ENCODE measurements at places on chromosomes 2 and 18.

DNA sequence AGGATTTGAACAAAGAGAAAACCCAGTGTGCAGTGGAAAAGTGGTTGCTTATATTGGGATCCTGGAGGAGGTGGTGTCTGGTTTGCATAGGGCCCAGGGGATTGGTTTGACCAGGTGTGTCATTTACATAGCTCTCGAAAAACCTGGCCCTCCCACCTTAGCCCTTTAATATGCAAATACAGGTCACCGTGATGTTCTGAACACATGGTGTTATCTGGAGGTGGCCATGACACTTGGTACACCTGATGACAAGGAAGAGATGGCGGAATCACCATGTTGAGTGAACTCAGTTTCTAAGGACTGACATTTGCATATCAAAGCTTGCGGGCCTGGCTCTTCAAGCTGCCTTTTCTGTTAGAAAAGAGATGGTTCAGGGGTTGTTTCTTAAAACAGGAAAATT is 2.3 kb upstream of the NAPG start:
- no peak for DNase-seq

- DNase-seq, result no peak
These were observed 46.7 kb upstream of the SERPINE2 start for GRCh38 chr2:224085811-224086210.

DNA sequence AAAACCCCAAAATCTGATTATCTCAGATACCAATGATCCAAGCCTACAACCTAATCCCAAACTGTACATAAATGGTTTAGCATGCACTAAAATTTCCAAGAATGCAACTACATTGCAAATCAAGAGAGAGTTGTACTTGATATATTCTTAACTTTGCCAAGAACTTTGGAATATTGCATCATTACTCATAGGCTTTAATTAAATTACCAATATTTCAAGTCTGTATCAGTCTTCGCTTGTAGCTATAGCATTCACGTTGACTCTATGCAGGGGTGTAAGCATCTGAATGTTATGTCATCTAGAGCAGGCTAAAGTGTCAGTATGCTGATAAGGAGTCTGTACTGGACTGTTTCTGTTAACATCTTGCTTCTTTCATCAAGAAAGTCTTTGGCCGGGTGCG is 56.3 kb downstream of the FOXI3 start:
- no peak for DNase-seq

- DNase-seq, result no peak
These were observed 867.5 kb downstream of the TSN start for GRCh38 chr2:122622934-122623333.

- no peak for DNase-seq
These were observed 107.8 kb upstream of the CNTNAP5 start for GRCh38 chr2:123917241-123917640.

GRCh38 chr2:175414882-175415487 is 233.5 kb upstream of the ATP5MC3 start:
- DNase-seq, result no peak

DNA sequence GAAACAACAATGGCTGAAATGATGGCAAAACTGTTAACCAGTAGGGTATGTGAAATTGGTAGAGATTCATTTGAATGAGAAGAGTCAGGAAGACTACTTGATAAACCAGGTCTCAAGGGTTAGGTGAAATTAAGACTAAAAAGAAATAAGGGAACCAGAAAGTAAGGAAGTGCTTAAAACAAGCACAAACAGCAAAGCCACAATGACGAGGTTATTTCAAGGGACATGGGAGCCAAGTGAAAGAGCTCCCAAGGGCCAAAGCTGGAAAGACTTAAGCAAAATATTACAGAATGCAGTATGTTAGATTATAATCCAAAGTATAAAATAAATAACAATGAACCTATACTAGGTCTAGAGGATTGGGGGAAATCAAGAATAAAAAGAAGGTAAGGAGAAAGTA is 19.3 kb upstream of the CD302 start:
- DNase-seq, result no peak

- no peak for DNase-seq
These were observed 226.2 kb upstream of the TNP1 start for GRCh38 chr2:217086038-217086522.

- no peak for DNase-seq
These were observed 31.9 kb downstream of the ATP8B1 start for GRCh38 chr18:57771193-57771592.

GRCh38 chr2:201769666-201770373 is 10.9 kb downstream of the ALS2 start:
- DNase-seq, result no peak

DNA sequence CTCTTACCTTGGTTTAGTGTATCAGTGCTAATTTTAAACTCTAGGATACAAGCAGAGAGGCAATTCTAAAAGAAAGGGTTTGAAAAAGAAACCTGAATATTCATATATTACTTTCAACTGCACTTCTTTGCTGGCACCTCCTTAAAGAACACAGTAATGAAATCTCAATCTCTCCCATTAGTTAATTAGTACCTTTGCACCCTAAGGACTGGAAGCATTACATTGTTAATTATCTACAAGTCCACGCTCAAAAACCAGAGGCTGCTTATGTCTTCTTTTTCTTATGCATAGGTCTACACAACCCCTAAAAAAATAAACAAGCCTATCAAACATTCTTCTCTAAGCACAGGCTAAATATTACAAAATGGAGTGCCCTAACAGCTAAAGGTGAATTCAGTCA is 20.2 kb downstream of the EPHA4 start:
- DNase-seq, result no peak

All from stimulated activated CD4-positive, alpha-beta T cell treated with anti-CD3 and anti-CD28 coated beads, Interleukin-4, amount 100 ng/mL, for 4 hours (primary cell).